ENCODE measurements at places on chromosomes 12 and 14.
A peak's percentile ranks its signal among the peaks of the same experiment; 100 is the strongest.

GRCh38 chr12:54984658-54985376 lies at the start of gene TESPA1:
TESPA1 (minus strand) TSS chr12:54984762; CDS start chr12:54974562, 10,200 bp downstream.
- ATAC-seq: peak; percentile 97

DNA sequence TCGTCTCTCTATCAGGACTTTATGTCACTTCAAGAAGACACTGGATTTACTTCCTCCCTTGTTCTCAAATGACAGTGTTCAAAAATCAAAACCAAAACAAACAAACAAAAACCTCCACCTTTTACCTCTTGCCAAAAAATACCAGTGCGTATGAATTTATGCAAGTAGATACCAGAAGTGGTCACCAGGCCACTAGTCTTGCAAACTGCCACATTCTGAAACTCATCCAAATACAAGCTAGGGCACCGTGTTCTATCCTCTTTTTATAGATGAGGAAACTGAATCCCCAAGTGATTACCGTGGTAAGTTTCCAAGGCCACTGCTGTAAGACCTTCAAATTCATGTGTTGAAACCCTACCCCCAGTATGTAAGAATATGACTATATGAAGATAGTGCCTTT lies 343.9 kb upstream of the KITLG start:
- no peak for ATAC-seq

DNA sequence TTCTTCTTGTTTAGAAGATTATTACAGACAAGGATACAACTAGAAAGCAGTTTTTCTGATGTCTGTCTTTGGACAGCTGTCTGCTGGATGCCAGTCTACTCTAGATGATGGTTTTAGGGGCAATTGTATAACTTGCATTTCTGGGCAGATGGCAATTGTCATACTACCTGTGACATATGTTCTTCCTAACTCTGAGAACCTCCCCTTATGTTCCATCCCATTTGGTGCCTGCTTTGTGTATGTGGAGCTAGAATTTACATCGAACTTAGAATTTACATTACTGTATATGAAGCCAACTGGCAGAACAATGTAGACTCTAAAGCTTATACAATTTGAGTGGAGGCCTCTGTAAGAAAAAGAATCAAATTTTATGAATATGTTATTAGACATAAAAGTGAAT lies 430.2 kb upstream of the SEL1L start:
- ATAC-seq: no peak

GRCh38 chr12:119071638-119072231 lies 90.4 kb downstream of the SRRM4 start:
- no peak for ATAC-seq

GRCh38 chr12:47302111-47302671 lies 222.4 kb upstream of the AMIGO2 start:
- ATAC-seq: peak; percentile 93

DNA sequence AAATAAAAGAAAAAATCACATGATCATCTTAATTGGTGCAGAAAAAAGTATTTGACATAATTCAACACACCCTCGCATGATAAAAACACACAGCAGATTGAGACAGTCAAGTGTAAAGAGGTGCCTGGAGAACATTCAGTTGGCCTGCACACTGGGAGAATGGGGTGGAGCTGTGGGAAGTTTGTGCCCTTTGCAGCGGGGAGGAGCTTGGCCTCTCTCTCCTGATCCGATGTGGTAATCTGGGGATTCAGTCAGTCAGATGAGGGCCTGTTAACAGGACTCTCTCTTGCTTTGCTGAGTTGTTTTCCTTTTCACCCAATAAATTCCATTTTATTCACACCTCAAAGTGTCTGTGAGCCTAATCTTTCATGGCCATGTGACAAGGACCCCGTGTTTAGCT lies 5.9 kb downstream of the SERPINA6 start:
- no peak for ATAC-seq

- peak; percentile 34 for ATAC-seq
These were observed 1146.8 kb downstream of the FSCB start for GRCh38 chr14:43360239-43360638.

GRCh38 chr14:74140374-74140850 lies 55.7 kb downstream of the LIN52 start:
- peak; percentile 78 for ATAC-seq

- ATAC-seq: no peak
These were observed 930.4 kb downstream of the NRXN3 start for GRCh38 chr14:79100578-79100977.

All from stimulated activated memory B cell treated with anti-CD40 and anti-IgM and Interleukin-4, amounts not matched to agents 10 μg/mL and 1 μg/mL and 100 μg/mL, for 72 hours (primary cell).